ENCODE measurements at places on chromosomes 3 and 15.

- no peak for DNase-seq
Measured at GRCh38 chr15:29095746-29096145, 173.9 kb downstream of the NSMCE3 start.

DNA sequence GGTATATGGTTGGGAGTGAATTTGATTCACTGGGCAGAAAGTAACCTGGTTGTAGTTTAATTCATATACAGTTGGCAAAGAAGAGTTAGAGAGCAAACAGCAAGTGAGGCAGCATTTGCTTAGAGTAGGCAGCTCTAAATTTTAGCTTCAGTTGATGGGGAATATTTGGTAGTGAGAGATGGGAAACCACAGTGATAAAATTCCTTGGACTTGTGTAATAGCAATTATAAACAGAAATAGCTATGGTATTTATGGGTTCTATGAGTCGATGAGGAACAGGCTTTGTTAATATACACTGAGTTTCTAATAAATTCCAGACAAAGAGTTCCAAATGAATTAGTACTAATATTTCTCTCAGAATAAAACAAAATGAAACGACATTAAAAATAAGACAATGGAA, 894.0 kb downstream of the ROBO2 start:
- no peak for DNase-seq

DNA sequence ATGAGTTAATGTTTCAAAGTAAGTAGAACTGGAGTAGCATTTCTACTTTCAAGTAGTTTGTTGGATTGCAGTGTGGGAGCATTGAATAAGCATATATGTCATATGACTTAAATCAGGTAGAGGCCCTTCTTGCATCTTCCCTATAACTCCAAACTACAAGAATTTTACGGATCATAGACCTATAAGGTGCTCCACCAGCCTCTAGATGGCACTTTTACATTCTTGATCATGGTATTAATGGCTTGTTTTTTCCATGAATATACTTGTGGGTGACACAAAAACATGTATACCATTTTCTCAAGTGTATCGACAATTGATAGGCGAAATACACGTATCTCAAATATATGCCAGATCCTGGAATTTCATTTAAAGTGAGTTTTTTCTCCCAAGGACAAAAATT, 311.1 kb downstream of the ZPLD1 start:
- DNase-seq, result no peak

GRCh38 chr3:72159487-72159886, 374.5 kb upstream of the PROK2 start:
- DNase-seq, result no peak

- peak; percentile 8 for DNase-seq
Measured at GRCh38 chr15:78396976-78397375, 41.0 kb upstream of the IREB2 start.

DNA sequence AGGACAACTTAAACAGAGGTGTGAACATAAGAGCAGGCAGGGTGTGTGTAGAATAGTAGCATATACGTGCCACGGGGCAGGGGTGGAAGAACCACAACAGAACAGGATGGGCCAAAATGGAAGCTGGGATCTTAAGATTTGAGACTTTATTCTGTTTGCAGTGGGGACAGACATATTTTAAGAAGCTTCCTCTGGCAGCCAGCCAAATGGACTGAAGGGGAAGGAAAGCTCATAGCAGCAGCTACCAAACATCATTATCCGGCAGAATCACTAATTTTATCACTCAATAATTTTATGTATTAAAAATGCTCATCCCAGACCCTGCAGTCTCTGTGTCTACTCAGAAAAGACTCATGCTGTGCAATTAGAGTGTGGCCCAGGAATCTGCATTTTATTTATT, 130.9 kb upstream of the CTDSPL start:
- DNase-seq, result no peak

- no peak for DNase-seq
Measured at GRCh38 chr3:126378341-126378751, 16.4 kb upstream of the CFAP100 start.

GRCh38 chr3:32176989-32177701, 61.3 kb upstream of the CMTM8 start:
- peak; percentile 73 for DNase-seq

DNA sequence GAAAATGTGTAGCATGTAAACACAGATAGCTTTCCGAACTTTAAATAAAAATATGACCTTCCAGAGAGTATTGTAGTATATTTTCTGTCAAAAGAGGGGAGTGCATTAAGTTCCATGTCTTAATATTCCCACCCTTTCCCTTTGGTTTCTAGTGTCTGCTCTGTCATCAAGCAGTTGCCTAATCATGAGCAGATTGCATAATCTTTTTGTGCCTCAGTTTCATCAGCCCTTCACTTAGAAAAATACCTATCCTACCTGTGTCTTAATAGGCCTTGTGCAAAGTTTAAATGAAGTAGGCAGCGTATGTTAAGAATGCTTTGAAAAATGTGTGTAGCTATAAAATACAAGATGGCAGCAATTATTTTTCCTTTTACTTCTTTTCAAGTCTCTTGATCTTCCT, 52.8 kb downstream of the CALML4 start:
- DNase-seq, result no peak

DNA sequence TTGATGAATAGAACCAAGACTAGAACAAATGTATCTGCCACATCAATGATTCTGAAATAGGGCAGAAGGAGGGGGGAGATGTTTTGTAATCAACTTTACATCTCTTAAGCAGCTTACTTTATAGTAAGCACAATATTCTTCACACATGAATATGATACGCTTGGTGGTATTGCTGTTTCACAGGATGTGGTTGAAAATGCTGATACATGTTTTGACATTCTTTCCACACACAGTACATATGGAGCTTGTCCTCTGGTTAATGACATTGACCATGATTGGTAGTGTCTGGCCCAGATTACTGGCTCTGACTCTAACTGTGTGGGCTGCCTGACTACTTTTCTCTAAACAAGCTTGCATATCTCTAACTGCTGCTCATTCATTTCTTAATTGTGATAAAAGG, 168.9 kb downstream of the KLHL25 start:
- DNase-seq, result peak; percentile 64
